Activated naive CD4-positive, alpha-beta T cell (primary cell): ENCODE measurements at places on chromosomes 16 and 17.

DNA sequence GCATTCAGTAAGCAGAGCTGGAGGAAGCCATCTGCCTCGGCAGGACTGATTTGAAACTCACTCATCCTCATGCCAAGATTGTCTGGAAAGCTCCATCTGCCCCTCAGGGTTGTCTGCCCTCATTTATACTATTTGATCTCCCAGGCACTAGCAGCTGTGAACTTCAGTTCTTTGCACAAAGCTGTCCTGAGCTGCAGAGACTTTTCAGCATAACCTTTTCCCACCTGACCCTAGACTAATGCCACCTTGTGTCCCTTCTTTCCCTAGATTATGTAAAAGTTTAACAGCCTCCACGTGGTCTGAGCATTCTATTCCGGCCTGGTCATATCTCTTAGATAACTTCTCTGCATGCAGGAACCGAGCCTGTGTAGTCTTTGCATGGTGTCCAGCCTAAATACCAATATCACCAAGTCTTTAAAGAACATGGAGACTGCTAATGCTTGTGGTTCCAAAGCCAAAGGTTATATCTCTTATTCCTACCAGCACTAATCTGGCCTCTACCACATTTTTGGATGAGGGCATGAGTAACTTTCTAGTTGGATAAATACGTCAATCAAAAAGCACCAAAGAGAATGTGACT, 29.1 kb downstream of the STAT5A start:
- no peak for DNase-seq

GRCh38 chr17:59391021-59391420, 59.6 kb downstream of the YPEL2 start:
- no peak for DNase-seq

GRCh38 chr16:14196539-14196938, 125.4 kb downstream of the MRTFB start:
- no peak for DNase-seq

DNA sequence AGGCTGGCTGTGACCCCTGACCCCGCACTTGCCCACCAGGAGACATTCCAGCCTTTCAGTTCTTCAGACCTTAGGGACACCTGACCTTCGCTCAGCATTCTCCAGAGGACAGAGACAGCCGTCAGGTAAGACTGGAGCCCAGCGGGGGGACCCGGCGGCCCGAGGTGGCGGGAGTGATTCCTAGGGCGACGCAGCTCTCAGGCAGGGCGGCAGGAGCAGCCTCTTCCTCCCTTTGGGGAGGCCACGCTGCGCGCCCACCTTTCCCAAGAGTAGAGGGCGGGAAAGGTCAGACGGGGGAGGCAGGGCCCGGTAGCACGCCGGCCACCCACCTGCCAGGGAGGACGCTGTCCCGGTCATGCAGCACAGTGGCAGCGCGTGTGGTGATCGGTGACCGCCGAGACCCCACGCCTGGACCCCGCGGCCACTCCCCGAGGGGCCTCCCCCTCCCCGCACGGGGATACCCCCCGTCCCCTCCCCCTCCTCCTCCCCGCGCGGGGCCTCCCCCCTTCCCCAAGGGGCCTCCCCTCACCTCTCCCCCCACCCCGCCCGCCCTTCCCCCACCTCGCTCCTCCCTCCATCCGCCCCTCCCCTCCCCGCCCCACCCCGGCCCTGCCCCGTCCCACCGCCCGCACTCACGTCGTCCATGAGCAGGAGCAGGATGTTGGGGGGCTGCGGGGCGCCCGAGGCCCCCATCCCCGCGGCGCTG, 472 bp downstream of the GALNS start:
- no peak for DNase-seq

DNA sequence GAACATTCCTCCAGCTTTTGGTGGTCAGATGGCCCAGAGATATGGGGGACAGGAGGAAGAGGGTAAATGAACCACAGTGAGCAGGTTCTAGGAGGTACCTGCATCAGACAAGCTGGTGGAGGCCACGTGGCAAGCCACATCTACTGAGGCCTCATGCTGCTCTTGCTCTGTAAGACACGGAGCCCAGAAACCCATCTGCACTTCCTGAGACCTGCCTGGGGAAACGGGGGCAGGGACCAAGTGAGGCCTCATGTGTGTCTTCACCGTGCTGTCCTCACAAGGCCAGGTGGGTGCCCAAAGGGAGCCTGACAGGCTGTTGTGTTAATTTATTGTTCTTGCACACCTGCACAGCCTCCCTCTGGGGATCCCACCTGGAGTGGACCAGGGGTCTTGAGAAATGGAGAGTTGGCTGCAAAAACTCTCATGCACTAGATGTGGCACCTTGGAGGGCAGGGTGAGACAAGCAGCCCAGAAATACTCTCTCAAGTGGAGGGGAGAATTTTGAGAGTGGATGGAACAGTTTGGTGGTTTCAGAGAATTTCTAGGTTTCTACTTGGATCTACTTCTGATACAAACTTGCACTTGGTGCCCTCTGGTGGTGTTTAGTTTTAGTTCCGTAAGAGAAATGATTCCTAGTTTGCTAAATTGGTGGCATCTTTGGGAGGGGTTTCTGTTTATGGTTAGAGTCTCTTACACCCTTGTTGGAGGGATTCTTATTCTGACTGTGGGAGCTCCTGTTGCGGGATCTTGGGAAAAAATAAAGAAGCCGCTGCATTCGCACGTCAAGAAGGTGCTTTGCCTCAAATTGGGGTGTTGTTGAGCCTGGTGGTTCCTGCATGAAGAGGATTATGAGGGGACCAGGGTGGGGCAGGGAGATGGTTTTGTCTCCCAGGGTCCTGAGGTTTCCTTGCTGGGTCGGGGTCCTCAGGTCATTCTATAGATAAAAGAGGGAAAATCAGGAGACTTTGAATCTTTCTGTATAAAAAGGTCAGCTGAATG, 47.5 kb downstream of the SLC6A2 start:
- no peak for DNase-seq

DNA sequence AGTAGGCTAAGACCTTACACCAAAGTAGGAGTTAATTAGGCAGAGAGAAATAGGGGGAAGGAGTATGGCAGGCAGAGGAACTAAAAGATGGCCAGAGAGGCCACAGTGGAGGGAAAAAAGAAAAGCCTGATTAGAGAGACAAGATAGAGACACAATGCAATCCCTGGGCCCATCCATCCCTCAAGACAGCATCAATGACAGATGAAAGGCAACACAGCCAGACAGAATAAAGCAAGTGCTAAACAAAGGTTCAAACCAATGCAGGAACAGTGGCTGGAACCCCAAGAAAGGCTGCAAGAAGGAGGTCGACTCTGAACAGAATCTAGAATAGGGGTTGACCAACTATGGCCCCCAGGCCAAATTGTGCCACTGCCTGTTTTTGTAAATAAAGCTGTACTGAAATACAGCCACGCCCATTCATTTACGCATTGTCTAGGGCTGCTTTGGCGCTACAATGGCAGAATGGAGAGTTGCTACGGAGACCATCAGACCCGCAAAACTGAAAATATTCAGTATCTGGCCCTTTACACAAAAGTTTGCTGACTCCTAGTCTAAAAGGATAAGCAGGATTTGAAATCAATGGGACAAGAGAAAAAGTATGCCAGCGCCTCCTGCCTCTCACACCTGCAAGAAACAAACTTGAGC, 473.3 kb upstream of the PSMD7 start:
- no peak for DNase-seq

GRCh38 chr17:38900978-38901656, 24.3 kb upstream of the LASP1NB start:
- DNase-seq: no peak

DNA sequence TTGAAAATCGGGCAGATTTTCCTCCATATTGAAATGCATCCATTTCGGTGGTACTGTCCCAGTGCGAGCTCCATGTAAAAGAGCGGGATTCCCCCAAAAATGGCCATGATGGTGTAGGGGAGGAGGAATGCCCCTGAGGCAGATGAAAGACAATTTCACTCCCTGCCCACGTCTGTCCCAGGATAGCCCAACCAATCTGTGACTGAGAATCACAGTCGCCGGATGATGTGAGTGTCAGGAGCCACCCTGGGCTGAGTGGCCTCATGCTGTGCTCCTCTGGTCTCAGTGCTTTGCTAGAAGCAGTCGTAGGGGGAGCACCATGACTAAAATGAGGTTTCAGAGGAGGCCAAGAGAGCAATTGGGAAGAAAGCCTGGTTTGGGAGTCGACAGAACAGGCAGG, 16.7 kb downstream of the SLC6A4 start:
- no peak for DNase-seq

DNA sequence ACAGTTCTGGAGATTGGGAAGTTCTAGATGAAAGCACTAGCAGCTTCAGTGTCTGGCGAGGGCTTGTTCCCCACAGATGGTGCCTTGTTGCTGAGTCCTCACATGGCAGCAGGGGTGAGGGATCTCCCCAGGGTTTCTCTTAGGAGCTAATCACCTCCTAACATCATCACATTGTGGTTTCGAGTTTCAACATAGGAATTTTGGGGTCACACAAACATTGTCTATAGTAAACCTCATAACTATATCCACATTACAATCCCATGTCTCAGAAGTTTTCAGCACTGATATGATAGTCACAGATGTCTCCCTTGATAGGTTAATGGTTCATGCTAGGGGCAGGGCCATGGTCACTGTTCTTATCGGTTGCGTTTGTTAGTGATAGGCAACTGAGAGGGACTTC, 13.8 kb downstream of the CLUAP1 start:
- DNase-seq: no peak

- no peak for DNase-seq
These were observed 39.9 kb downstream of the OTOA start for GRCh38 chr16:21703589-21704174.

DNA sequence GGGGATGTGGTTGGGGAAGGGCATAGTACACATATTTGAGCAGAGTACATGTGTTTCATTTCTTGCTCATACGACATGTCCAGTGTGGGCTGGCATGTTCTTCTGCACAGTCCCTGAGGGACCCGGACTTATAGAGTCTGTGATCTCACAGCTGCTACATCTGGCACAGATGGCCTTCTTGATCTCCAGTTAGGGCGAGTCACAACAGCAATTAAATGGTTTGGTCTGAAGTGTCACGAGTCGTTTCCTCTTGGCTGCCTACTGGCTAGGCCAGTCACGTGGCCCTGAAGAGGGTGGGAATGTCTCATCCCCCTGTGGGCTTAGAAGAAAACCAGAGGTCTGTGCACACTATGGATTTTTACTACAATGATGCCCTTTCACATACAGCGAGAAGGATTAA, 443.6 kb downstream of the WWOX start:
- DNase-seq: no peak

DNA sequence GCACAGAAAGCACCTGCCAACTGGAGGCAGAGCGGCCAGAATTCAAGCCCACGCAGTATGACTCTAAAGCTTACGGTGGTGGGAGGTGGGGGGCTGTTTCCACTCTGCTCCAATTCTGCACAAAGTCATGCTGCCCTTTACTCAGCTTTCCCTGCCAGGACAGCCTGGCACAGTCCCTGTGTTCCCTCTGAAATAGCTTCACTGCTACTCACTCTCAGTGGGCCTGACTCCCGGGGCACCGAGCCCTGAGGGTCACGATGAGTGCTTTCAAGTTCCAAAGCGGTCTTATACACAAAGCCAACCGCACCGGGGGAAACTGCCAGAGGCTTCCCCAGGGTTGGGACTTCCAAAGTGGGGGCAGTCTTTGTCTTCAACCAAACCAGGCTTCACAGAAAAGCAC, 306.1 kb upstream of the XYLT1 start:
- DNase-seq: no peak

GRCh38 chr17:78304549-78305037, 55.3 kb downstream of the SOCS3 start:
- DNase-seq: no peak

GRCh38 chr16:88072571-88073001, 121.4 kb downstream of the BANP start:
- DNase-seq: no peak

DNA sequence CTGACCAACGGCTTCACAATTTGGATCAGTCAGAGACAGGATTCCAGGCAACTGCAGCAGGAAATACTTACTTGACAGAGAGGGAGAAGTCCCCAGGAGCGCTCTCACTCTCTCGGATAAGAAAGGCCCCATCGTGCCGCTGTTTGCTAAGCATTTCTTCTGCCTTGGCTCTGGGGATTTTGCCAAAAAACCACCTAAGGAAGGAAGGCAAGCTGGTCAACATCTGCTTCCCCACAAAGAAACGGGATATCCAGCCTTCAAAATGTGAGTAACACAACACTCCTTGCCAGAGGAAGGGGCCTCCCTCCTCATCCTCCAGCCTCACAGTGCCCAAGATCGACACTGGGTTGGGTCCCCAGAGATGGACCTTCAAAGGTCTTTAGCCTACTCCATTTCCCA, 36.6 kb upstream of the SLC25A19 start:
- DNase-seq: no peak

- DNase-seq: no peak
These were observed 841 bp downstream of the RAPGEFL1 start for GRCh38 chr17:40178021-40178601.

GRCh38 chr16:48383009-48383876, 2.0 kb downstream of the SIAH1 start:
- no peak for DNase-seq

DNA sequence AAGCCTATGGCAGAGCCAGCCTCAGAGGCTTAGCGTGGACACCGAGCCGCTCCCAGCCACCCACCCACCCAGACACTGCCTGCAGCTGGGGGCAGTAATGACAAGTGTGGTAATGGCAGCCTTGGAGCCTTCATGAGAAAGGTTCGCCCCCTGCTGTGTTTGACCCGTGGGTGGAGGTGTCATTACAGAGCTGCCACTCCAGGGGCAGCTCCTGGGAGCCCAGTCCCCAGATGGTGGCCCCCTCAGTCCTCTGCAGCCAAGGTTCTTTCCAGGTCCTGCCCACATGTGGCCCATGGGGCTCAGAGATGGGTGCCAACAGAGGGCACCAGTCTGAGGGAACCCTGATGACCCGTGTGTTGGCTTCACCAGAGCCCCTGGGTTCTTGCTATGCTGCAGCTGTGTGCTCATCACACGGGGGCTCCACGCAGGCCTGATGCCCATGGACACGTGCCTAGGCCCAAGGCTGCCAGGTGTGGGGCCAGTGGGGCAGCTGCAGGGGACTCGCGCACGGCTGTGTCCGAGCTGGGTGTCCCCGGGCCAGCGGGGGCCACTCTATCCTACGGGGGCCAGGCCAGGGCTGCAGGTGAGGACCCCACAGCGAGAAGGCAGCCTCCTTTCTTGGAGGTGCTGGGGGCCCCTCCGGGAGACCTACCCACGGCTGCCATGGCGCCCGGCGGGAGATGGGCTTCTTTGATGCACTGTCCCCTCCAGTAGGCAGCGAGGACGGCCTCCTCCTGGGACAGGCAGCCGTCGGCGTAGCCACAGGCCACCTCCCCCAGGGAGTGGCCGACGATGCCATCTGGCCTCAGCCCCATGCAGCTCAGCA, 8.1 kb downstream of the FASN start:
- DNase-seq: no peak

GRCh38 chr16:21301168-21301894, 23.2 kb upstream of the CRYM start:
- no peak for DNase-seq

DNA sequence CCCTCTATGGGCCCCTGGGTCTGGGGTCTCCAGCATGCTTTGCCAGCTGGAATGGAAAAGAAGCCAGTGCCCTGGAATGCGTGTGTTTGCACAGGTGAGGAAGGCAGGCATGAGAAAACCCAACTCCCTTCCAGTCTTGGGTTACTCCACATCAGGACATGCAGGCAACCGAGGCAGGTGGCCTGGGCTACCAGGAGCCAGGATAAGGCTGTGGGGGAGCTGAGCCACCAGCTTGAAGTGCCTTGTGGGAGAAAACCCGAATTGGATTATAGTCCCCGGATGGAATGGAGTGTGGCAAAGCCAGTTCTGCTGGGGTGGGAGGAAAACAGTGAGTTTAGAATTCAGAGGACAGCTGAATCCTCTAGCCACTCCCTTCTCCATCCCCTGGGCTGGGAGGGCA, 7.2 kb downstream of the SRCIN1 start:
- no peak for DNase-seq

GRCh38 chr17:17845046-17845775, 8.4 kb upstream of the SREBF1 start:
- DNase-seq: no peak

- no peak for DNase-seq
These were observed 97.6 kb upstream of the NOL11 start for GRCh38 chr17:67620088-67620487.
